ENCODE measurements at places on chromosomes 12 and 14. TPM values are rescaled to one million over a fixed set of nuclear protein-coding genes. Genes with fewer than 3 reads are reported as not detected.
A peak's percentile ranks its signal among the peaks of the same experiment; 100 is the strongest.

DNA sequence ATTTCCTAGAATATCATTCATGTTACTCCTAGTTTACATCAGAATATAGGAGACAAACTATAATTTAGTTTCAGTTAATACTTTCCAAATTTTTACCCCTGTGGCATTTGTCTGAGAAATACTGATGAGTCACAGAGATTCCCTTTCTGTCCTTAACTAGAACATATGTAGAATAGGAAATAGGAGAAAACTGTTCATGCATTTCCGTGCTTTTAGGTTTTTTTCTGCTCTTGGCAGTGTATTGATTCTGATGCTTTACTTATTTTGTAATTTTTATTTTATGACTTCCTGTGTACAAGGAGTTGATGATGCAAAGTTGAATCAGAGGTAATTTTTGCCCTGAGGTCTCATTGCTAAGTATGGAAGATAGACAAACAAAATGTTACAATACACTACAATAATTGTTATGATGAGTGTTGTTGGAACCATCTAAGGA lies 23.0 kb downstream of the MNAT1 start:
- H3K4me3 ChIP-seq: no peak overlapping the region
- no peak for DNase-seq
- no peaks in the 10 kb centered on the region for H3K36me3 ChIP-seq
- no peaks in the 10 kb centered on the region for H3K27me3 ChIP-seq
- no peak overlapping the region for H3K27ac ChIP-seq
- peaks cover 28% of the 10 kb centered on the region for H3K4me1 ChIP-seq

- peak overlapping the region; percentile 86 for H3K27ac ChIP-seq
- H3K4me3 ChIP-seq: peak overlapping the region; percentile 86
- H3K4me1 ChIP-seq: peaks cover 51% of the 10 kb centered on the region
- DNase-seq: peak; percentile 53
These were observed 883 bp downstream of the FOXJ2 start for GRCh38 chr12:8033153-8034044.

DNA sequence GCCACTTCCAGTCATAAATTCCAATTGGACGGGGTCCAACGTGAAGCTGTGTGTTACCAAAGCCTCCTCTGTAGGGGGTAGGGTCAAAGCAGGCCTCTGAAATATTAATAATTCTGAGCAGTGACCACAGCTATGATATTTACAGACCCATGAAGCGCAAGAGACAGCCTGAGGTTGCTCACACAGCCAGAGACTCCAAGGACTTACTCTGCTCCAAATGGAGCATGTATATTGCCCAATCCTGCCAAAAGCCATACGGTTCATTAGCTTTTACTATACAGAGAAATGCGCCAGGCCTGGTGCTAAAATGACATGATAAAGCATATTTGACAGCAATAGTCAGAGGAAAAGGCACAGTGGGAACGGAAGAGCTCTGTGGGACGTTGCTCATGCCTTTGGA lies 151.3 kb downstream of the PAH start:
- H3K27me3 ChIP-seq: peaks cover 7% of the 10 kb centered on the region
- H3K4me3 ChIP-seq: no peak overlapping the region
- no peak overlapping the region for H3K27ac ChIP-seq
- DNase-seq: no peak

Gene CAND1
- polyA plus RNA-seq: 14.8 TPM

GRCh38 chr14:104326848-104327247 lies 188.5 kb downstream of the KIF26A start:
- H3K4me1 ChIP-seq: no peaks in the 10 kb centered on the region
- no peak for DNase-seq
- no peaks in the 10 kb centered on the region for H3K27me3 ChIP-seq
- no peak overlapping the region for H3K4me3 ChIP-seq
- no peak overlapping the region for H3K27ac ChIP-seq
- H3K36me3 ChIP-seq: no peaks in the 10 kb centered on the region

GRCh38 chr12:57143454-57143853 lies 4.0 kb downstream of the LRP1-AS start:
- DNase-seq: no peak
- no peaks in the 10 kb centered on the region for H3K4me1 ChIP-seq

DNA sequence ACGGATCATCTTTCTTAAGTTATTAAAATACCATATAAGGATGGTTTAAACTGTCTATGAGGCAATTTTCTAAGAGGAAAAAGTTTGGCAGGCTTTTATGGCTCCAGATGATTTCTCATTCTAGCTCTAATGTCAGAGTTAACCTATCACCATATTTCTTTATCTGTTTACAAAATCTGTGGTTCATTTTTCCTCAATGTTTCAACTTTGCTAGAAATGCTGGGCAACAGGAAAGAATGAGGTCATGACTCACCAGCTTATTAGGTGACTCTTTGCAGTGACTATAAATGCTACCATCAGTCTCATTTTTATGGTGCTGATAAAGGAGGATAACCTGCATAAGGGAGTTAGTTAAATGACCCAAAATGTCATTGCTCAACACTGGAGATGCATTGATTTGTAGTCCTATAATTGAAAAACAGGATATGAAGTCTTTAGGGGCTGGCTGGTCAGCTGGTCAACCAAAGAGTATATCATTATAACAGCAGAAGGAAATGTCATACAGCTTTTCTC lies 45.3 kb upstream of the RAP1B start:
- no peak for DNase-seq
- H3K4me1 ChIP-seq: no peaks in the 10 kb centered on the region
- H3K4me3 ChIP-seq: no peak overlapping the region
- no peak overlapping the region for H3K27ac ChIP-seq
- H3K27me3 ChIP-seq: no peaks in the 10 kb centered on the region

GRCh38 chr12:42588524-42589464 lies 752 bp downstream of the PRICKLE1 start:
- H3K36me3 ChIP-seq: no peaks in the 10 kb centered on the region
- peak; percentile 51 for DNase-seq
- no peak overlapping the region for H3K27ac ChIP-seq
- peak overlapping the region; percentile 63 for H3K4me3 ChIP-seq
- peaks cover 49% of the 10 kb centered on the region for H3K27me3 ChIP-seq
- H3K4me1 ChIP-seq: peaks cover 22% of the 10 kb centered on the region

Gene SERPINA5
- polyA plus RNA-seq: not detected

GRCh38 chr12:90257927-90258624 lies 549.4 kb upstream of the ATP2B1 start:
- H3K36me3 ChIP-seq: no peaks in the 10 kb centered on the region

DNA sequence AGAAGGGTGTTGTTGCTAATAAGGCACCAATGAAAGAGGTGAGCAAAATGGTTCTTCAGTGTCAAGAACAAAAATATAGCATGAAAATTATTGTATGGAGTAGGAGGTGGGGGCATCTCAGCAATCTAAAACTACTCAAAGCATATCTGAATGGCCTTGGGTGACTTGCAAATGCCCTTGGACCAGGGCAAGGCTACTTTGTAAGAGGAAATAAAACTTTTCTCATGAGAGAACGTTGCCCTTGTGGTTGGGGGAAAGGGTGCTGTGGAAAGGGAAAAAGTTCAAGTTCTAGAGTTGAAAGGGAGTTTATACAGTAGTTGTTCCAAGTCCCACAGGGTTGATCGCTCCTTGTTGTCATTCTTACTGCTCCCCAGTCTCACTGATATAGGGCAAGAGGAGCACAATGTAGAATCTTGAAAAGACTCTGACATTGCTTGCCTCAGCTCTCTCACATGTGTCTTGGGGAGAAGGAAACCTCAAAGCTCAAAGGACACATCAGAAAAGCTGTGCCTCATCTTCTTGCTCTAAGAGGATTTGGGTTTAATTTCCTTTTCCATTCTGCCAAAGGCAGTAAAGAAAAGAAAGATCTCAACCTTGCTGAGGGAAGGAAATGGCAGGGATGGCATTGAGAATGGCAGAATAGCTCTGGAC lies 270.5 kb downstream of the DUSP6 start:
- no peak for DNase-seq
- H3K27ac ChIP-seq: no peak overlapping the region
- no peak overlapping the region for H3K4me3 ChIP-seq
- no peaks in the 10 kb centered on the region for H3K4me1 ChIP-seq

Gene ACSM4
- polyA plus RNA-seq: not detected

DNA sequence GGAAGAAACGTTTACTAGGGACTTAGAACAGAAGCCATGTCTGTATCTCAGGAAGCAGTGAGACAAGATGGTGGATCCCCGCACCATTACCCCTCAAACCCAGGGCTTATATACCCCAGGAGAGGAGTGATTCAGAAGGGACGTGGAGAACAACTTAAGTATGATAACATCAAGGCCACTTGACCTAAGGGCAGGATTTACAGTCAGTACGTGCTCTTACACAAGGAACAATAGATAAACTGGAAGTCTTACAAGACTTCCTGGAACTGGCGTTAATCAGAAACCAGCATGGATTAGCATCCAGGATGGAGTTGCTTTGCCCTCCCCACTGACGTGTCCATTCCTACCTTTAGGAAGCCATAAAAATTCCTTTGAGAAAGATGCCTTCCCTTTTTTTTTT lies 8.6 kb upstream of the ETFBKMT start:
- no peak overlapping the region for H3K4me3 ChIP-seq
- H3K4me1 ChIP-seq: peaks cover 27% of the 10 kb centered on the region
- H3K27me3 ChIP-seq: no peaks in the 10 kb centered on the region

- no peaks in the 10 kb centered on the region for H3K36me3 ChIP-seq
- peak; percentile 36 for DNase-seq
- no peak overlapping the region for H3K27ac ChIP-seq
- no peaks in the 10 kb centered on the region for H3K4me1 ChIP-seq
These were observed 15.8 kb upstream of the TMEM30B start for GRCh38 chr14:61296719-61297502.

DNA sequence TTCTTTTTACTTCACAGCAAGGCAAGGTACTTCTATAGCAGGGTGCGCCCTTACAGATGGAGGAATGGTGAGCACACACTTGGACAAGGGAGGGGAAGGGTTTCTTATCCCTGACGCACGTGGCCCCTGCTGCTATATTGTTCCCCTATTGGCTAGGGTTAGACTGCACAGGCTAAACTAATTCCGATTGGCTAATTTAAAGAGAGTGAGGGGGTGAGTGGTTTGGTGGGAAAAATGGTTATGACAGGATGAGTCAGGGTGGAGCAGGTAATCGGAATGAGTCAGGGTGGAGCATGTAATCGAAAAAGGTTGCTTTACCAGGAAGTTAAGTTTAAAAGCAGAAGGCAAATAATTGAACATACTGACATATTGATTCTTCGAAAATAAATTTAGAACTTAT lies 23.7 kb upstream of the RAB21 start:
- DNase-seq: no peak
- H3K36me3 ChIP-seq: no peaks in the 10 kb centered on the region
- H3K27me3 ChIP-seq: no peaks in the 10 kb centered on the region
- no peak overlapping the region for H3K4me3 ChIP-seq
- H3K4me1 ChIP-seq: no peaks in the 10 kb centered on the region

GRCh38 chr12:65534238-65534841 lies 255.9 kb downstream of the MSRB3 start:
- H3K27ac ChIP-seq: no peak overlapping the region
- no peak for DNase-seq
- H3K4me3 ChIP-seq: no peak overlapping the region
- no peaks in the 10 kb centered on the region for H3K27me3 ChIP-seq
- no peaks in the 10 kb centered on the region for H3K36me3 ChIP-seq
- no peaks in the 10 kb centered on the region for H3K4me1 ChIP-seq

Gene SLC11A2
- polyA plus RNA-seq: 21.9 TPM

DNA sequence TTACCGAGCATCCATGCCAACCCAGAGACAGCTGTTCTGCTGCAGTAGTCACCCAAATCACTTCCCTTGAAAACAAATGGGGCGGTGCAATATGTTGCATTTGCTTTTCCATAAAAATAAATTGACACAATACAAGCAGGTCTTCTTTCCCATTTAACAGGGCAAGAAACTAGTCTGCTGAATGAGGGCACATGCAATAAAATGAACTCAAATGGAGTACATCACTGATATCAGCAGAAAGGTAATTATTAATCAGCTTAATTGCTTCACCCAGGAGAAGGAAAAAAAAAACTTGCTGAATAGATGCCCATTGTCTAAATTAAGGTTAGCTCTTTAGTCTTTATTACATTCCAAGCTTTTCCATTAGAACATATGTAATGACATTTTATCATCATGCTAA lies 175.1 kb upstream of the GZMB start:
- no peaks in the 10 kb centered on the region for H3K27me3 ChIP-seq
- H3K4me3 ChIP-seq: no peak overlapping the region
- no peaks in the 10 kb centered on the region for H3K36me3 ChIP-seq

Gene RARG
- 8.8 TPM for polyA plus RNA-seq

Gene TMEM52B
- polyA plus RNA-seq: 0.03 TPM

Gene REM2
- 12.9 TPM for polyA plus RNA-seq

- no peaks in the 10 kb centered on the region for H3K27me3 ChIP-seq
- no peak overlapping the region for H3K4me3 ChIP-seq
- no peak overlapping the region for H3K27ac ChIP-seq
- H3K36me3 ChIP-seq: no peaks in the 10 kb centered on the region
- H3K4me1 ChIP-seq: no peaks in the 10 kb centered on the region
These were observed 22.2 kb downstream of the JAG2 start for GRCh38 chr14:105146181-105146975.

Gene TMTC1
- not detected for polyA plus RNA-seq

GRCh38 chr12:6701078-6701768 lies 608 bp upstream of the PIANP start:
- no peak for DNase-seq
- no peak overlapping the region for H3K27ac ChIP-seq
- no peaks in the 10 kb centered on the region for H3K36me3 ChIP-seq
- peaks cover 39% of the 10 kb centered on the region for H3K4me1 ChIP-seq

- no peaks in the 10 kb centered on the region for H3K36me3 ChIP-seq
- no peak for DNase-seq
- H3K4me1 ChIP-seq: no peaks in the 10 kb centered on the region
- H3K27ac ChIP-seq: no peak overlapping the region
These were observed 68.4 kb downstream of the GALNT16 start for GRCh38 chr14:69328317-69328716.

Gene CPM
- 1.2 TPM for polyA plus RNA-seq

- no peak overlapping the region for H3K4me3 ChIP-seq
- H3K27me3 ChIP-seq: no peaks in the 10 kb centered on the region
- no peaks in the 10 kb centered on the region for H3K4me1 ChIP-seq
- peak overlapping the region; percentile 62 for H3K27ac ChIP-seq
- no peaks in the 10 kb centered on the region for H3K36me3 ChIP-seq
- peak; percentile 65 for DNase-seq
These were observed 1494.7 kb upstream of the TMEM132C start for GRCh38 chr12:126772171-126772864.

Gene RAP1B
- polyA plus RNA-seq: 160 TPM

DNA sequence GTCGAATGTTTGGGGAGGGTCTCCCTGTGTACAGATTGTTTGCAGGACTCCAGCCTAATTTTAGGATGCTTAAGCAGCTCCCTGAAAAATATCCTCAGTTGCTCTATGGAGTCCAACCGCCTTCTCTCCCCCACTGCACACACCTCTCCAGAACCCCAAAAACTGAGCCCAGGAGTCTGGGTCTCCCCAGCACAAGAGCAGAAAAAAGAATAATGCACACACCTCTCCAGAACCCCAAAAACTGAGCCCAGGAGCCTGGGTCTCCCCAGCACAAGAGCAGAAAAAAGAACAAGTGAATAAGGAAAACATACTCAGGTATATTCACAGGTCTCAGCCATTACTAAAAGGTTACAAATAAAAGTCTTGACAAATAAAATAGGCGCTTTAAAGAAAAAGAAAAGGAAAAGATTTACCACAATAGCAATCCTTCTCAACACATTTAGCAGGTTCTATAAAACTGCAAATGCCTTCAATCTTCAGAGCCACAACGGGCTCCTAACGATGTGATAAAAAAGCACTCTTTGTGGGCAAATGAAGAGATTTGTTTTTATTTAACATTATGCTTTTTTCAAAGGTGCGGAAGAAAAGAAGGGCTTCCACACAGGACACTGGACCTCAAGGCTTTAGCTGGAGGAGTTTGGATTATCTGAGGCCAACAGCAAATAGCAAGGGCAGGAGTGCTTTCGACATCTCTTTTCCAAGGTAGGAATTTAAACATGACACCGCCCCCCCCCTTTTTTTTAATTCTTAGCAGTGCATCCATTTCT lies 8.2 kb downstream of the BCL11B start:
- H3K27ac ChIP-seq: no peak overlapping the region
- H3K36me3 ChIP-seq: no peaks in the 10 kb centered on the region
- H3K4me1 ChIP-seq: peaks cover 4% of the 10 kb centered on the region
- H3K4me3 ChIP-seq: no peak overlapping the region
- no peak for DNase-seq

Measured in B cell (primary cell).